Cerebellar nuclear complex (tissue), 1 donor: ENCODE measurements at places on chromosomes 1 and 21.
A peak's percentile ranks its signal among the peaks of the same experiment; 100 is the strongest.

DNA sequence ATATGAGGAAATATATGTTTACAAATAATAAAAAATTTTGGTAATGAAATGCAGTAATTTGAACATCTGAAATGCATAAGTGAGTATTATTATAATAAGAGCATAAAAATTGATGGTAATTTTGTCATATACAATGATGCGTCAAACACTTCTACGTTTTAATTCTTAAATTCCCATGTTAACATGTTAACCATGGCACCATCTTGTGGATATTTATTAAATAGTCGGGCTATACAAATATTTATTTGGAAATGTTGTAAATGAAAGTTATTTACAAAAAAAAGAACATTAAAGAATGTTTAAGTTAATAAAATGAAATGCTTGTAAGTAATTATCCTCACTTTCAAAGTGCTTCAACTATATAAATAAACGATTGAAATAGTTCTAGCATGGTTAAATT is 57.2 kb upstream of the C1orf185 start:
- no peak for DNase-seq

DNA sequence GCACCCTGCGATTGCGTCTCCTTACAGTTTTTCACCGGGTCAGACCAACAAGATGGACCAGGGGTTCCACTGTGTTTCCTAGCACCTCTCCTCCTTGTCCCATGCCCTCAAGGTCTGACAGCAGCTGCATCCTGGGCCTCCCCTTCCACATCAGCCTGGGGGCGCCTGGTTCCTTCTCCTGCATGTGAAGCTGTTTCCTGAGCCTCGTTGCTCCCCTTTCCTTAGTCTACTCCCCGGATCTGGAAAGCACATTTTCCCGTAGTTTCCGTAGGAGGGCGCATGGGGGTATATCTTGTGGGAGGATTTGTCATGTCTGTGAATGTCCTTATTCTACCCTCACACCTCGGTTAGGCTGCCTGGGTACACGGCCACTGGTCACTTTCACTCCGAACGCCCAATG is 6.1 kb downstream of the PRDM15 start:
- DNase-seq = no peak

DNA sequence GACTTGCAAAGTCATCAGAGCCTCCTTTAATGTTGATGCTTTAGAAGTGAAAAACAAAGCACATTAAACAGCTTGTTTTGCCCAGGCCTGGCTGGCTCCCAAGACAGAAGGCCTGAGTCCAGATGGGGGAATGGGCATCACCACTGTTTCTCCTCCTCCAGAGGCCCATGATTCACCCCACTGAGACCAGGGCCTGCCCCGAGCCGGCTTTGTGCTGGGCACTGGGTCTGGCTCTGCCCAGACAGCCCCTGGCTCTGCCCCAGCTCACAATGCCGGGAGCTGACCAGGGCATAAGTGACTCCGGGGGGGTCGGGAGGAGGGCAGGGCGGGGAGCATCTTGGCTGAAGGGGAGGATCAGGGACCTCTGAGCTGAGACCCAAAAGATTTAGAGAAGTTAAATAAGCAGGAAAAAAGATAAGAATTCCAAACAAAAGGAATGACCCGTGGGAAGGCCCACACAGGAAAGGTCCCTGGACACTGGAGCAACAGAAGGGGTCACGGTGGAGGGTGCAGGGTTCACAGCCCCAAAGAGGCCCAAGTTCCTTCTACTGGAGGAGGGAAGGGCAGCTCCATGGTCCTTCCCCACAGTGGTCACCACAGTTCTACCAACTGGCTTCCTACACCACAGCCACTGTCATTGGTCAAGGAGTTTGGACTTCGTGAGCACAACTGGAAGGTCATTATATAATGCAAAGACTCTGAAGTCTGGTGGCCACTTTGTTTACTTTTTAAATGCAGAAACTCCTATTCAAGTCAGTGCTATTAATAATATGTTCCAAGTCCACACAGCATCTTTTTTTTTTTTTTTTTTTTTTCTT is 5.5 kb downstream of the C2CD2 start:
- no peak for DNase-seq

GRCh38 chr1:210288116-210288515 is 40.6 kb upstream of the HHAT start:
- DNase-seq = no peak

DNA sequence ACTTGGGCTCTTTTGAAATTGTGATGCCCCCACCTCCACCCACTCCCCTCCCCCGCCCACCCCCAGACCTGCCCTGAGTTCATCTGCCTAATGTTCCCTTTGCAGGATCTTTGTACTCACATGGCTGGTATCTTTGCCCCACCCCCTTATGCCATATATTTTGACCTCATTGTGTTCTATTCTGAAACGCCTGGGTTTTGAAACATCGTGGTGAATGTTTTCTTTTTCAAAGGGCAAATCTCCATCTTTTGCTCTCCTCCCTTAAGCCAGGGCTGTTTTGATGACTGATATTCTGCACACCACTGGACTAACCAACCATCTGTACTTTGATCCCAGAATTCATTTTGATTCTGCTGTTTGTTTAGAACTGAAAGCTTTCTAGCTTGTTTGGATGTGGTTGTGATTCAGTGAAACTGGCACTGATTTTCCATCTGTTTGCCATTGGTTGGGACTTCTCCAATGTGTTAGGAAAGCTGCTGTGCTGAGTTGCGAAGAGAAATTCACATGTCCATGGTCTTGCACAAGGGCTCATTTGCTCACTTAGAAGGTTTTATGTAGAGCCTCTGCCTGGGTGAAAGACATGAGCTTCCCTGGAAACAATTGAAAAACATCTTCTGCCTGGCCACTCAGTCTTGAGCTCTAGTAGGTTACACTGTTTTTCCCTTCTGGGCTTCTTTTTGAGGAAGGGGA is 16.5 kb downstream of the SMAP2 start:
- DNase-seq = no peak

GRCh38 chr1:160284220-160284781 is 632 bp downstream of the PEX19 start:
- no peak for DNase-seq

GRCh38 chr1:215650446-215651149 is 83.5 kb downstream of the KCTD3 start:
- DNase-seq = no peak

- no peak for DNase-seq
These were observed 253.3 kb upstream of the ADGRL2 start for GRCh38 chr1:81547261-81547911.

- DNase-seq = no peak
These were observed 395.1 kb downstream of the HLX start for GRCh38 chr1:221274373-221274772.

GRCh38 chr1:172270605-172271004 is 149.9 kb upstream of the C1orf105 start:
- no peak for DNase-seq

- no peak for DNase-seq
These were observed 38.6 kb downstream of the SSBP3 start for GRCh38 chr1:54367613-54368012.

DNA sequence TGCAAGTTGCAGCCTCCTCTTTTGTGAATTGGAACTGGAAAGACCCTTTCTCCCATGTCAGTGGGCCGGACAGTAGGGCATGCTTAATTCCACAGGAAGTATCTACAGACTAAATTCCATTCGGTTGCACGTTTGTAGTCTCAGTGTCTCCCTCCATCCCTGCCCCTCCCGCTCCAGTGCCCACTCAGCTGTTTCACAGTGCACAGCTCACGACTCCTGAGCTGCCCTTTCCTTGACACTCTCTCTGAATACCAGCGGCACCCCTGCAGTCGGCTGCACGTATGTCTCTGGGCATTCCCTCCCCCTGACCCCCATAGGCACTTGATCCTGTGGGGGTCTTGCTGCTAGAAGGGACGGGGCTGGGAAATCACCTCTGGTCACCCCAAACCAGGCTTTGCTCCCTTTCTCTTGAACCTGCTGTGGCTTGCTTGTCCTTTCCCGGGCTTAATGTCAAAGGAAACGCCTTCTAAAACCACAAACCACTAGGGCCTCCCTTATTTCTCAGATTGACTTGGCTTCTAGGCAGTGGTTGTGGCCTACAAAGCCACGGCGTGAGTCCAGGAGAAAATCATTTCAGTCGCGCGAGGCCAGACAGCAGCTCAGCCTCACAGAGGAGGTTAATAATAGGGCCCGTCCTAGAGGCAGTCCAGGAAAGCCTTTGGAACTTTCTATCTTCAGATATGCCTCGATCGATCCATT is 365.3 kb upstream of the PROX1 start:
- no peak for DNase-seq

GRCh38 chr1:169109561-169110134 is 3.2 kb downstream of the ATP1B1 start:
- DNase-seq = peak; percentile 60
